Stimulated activated CD8-positive, alpha-beta memory T cell treated with anti-CD3 and anti-CD28 coated beads, Interleukin-12 subunit alpha, Interleukin-12 subunit beta, amount 100 ng/mL, for 1 hour (primary cell): ENCODE measurements at places on chromosomes 6 and 20.

DNA sequence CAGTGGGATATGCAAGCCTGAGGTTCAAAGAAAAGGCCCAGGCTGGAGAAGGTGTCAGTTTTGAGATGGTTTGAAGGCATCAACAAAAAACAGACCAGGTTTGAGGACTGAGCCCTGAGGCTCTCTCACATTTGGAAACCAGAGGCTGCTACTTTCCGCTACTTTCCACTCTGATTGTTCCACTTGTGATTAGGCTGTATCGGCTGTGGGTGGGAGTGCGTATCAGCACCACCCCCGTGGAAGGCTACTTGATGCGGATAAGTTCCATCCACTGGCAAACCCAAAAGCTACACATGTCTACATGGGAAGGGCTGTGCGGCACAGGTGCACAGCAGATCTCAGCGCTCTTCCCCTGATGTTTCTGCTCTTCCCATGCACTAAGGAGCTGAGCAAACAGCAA, 198.7 kb downstream of the GMPR start:
- DNase-seq = no peak

- DNase-seq = no peak
These were observed 428.8 kb upstream of the JARID2 start for GRCh38 chr6:14817074-14817473.

- DNase-seq = no peak
These were observed 791.8 kb upstream of the MANEA start for GRCh38 chr6:94785514-94785913.

DNA sequence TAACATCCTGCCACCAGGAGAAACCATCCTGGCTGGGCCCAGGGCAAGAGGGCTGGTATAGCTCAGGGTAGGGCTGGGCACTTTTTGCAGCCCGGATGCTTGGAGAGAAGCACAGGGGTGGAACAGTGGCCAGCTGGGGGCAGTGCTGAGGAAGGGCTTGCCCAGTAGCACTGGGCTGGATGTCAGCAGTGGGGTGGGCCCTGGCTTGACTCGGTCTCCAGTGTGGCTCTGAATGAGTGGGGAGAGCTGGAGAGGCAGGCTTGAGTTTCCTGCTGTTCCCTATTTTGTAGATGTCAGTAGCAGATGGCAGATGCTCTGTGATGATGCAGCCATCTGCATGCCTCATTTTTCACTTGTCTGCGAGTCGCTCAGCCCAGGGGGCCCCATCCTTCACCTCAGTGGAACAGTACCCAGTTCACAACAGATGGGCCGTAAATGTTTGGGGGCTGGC, 56.3 kb upstream of the TULP1 start:
- DNase-seq = no peak

DNA sequence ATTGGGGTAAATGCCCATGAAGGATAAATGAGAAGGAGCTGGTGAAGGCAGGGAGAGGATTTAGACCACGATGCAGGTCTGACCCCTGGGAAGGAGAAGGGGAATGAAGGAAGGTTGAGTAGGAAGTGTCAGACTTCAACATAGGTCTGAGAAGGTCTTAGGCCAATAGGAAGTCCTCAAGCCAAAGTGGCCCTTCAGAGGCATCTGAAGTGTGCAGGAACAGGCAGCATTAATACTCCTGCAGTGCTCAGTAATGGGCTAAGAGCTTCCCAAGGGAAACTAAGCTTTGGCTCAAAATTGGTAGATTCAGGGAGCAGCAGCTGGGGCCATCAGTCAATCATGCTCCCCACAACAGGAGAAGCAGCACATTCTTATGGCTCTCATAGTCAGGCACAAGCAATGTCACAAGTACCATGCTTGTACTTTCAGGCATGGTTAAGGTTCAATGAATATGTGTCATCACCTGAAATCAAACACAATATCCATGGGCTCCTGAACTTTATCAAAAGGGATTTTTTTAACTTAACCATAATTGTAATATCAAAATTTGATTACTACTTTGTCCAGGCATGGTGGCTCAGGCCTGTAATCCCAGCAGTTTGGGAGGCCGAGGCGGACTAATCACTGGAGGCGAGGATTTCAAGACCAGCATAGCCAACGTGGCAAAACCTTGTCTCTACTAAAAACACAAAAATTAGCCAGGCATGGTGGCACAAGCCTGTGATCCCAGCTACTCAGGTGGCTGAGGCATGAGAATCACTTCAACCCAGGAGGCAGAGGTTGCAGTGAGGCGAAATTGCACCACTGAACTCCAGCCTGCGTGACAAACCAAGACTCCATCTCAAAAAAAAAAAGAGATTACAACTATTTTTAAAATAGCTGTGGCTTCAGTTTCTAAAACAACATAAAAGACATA, 9.9 kb downstream of the RALGAPA2 start:
- no peak for DNase-seq

- no peak for DNase-seq
These were observed 358.2 kb upstream of the ID4 start for GRCh38 chr6:19478992-19479391.

- DNase-seq = no peak
These were observed 80.8 kb downstream of the LYRM4 start for GRCh38 chr6:5179917-5180316.

DNA sequence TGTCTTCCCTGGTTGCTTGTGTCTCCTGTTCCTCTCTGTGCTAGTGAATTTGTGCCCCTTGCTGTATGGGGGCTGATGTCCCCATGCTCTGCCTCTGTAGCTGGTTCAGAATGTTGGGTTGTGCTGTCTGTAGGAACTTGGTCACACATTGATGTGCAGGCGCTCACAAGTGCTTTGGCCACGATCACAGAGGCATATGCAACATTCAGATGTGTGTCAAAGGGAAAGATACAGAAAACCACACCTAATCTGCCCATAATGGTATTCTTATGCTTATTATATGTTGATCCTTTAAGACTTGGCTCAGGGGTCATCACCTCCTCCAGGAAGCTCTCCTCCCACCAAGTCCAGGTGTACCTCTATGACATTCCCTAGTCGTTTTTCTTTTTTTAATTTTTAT, 17.1 kb upstream of the DHX35 start:
- DNase-seq = no peak

- DNase-seq = no peak
These were observed 112.8 kb downstream of the BTBD3 start for GRCh38 chr20:12030470-12030869.

DNA sequence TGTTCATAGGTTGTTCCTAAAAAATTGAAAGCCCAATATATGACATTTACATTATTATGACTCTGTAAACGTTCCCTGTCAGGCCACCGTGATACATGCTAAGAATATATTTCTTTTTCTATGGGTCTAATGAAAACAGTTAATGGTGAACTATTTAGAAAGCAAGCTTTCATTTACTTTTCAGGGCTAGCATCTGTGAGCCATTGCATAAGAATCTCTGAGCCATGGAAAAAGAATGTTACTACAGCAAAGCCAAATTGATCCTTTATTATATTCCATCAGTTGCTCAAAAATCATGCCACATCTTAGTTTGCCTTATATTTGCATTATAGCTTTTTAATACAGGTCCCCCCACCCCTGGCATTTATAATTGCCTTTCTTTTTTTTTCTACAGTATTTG, 275.5 kb downstream of the ZFAND3 start:
- DNase-seq = no peak

DNA sequence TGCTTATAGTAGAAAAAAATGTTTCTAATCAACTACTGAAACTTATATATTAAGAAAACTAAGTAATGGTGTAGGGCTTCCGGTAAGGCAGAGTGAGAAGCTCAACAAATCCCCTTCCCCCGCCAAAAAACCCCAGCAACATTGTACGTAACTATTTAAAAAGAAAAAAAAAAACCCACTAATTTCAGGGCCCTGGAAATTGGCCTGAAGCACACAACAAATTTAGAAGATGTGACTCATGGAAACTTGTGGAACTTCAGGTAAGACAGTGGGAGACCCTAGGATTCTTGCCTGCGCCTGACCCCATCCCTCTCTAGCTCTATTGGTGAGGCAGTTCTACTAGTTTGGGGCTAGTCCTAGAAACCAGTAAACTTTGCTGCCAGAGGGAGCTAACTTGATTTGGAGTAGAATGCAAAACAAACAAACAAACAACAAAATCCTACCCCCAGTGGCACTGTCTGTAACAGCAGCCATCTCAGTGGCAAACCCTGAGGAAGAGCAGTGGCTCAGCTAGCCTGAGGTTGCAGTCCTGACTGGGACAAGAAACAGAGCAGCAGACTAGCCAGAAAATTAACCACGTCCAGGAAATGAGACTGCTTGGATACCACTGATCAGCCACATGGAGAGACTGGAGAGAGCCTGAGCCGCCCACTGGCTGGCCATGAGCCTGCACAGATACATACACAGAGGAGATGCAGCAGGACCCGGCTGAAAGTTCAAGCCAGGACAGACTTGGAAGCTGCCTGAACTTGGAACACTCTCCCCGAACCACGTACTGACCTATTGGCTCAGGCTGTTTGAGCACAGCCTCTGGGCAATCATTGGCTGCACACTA, 135.1 kb downstream of the TBXT start:
- no peak for DNase-seq

DNA sequence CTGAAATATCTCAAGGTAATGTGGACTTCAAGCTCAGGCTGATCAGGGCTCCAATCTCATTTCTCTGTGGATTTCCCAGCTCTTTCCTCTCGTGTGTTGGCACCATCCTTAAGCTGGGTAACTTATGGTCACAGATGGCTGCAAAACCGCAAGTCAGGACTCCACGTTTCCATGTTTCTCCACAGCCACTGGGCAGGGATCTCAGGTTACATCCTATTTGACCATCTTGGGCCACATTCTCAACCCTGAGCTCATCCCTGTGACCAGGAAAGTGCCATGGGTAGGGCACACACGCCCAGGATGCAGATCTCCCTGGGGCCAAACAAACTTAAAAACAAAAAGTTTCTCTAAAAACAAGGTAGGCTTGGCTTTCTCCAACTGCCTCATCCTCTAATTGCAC, 15.4 kb downstream of the RPS6KA2 start:
- no peak for DNase-seq

GRCh38 chr6:10434235-10434634, 19.4 kb upstream of the TFAP2A start:
- DNase-seq = no peak

GRCh38 chr6:25556516-25556915, 95.5 kb upstream of the SCGN start:
- DNase-seq = peak; percentile 57

DNA sequence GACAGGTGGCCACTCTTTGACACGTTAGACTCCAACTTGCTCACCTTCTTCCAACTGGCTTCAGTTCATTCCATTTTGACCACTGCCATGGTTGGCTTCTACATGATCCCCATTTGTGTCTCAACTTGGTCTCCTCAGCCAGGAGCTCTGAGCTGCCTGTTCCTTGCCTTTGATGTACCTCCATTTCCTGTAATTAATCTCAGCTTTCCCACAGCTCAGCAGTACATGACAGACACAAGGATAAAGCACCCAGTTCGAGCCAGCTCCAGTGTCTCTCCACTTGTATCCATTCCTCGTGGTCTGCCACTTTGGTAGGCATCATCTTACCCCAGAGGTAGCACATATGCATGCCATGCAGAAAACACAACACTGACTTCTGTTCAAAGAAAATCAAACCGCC, 161.0 kb downstream of the TSHZ2 start:
- DNase-seq = no peak

DNA sequence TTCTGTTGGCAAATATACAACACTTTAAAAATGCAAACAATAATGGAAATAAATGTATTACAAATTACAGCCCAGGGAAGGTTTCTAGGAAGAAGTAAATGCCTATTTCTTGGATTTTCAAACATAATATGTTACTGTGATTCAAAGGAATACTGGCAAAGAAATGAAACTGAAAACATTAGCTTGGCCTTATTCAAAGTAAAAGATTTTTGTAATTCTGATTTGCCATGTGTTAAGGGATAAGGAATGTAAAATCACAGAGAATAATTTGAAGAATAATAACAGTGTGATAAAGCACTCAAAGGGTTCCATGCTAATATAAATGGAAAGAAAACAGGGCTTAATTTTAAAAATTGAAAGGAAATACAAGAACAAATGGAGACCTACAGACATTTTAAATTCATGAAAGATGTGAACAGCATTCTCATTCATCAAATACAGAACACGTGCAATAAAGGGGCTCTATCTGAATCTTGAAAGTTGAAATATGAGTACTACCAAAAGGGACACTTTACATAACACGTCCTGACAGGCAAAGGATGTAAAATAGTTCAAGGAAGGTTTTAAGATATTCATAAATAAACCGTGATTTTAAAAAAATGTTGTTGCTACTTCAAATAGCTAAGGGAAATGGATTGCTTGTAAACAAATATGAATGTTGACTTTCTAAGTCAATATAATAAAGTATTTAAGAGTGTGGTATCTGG, 138.1 kb downstream of the RFPL4B start:
- no peak for DNase-seq

- DNase-seq = no peak
These were observed 82.4 kb downstream of the RAMACL start for GRCh38 chr6:166504100-166504499.

- DNase-seq = no peak
These were observed 15.6 kb downstream of the ENPP1 start for GRCh38 chr6:131823276-131823902.

DNA sequence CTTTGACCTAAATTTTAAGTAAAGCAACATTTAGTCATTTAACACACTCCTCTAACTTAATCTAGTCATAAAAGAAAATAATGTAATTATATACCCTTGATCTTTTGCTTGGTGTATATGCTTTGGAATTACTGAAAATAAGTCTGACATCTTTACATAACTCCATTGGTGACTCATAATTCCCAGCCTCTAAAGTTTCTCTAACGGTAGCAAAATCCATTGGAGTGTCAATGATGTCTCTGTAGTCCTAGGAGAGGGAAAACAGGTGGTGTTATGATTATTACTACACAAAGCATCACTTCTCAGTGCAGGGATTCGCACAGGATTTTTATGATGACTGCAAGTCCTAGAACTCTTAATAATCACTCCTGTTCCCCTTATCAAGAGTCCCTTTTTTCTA, 80.2 kb downstream of the IRAK1BP1 start:
- DNase-seq = no peak

DNA sequence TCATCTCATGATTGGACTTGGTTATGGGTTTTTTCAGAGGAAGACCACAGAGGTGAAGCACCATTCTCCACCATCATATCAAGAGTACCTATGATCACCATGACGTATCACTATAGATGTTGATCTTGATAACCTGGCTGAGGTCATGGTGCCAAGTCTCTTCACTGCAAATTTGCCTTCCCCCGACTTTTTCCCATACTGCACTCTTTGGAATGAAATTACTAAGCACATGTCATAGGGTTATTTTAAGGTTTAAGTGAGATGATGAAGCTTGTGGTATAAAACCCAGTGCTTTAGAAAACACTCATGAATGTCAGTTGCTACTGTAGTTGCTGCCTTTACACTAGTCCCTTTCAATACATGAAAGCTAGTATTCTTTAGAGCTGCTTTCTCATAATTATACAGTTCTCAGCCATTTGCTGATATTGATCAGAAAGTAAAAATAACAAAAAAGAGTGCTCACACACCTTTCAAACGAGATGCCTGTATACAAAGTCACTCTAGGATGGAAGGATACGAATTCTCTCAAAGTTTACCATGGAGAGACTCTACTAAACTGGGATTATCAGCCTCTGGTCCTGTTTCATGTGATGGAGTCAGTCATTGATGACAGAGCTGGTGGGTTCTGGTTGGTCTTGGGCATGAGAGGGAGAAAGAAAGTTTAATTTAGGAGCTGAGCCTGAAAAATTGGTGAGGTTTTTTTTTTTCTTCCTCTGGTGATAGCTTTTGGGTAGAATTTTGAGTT, 228.1 kb downstream of the PRL start:
- no peak for DNase-seq

GRCh38 chr6:41775293-41775882, 4.3 kb downstream of the FRS3 start:
- no peak for DNase-seq
